ENCODE measurements at places on chromosomes 6 and 20.

GRCh38 chr20:45436732-45437485 lies 21.0 kb downstream of the PIGT start:
- DNase-seq = peak; percentile 89

GRCh38 chr6:87291883-87292282 lies 30.5 kb upstream of the SMIM8 start:
- DNase-seq = no peak

DNA sequence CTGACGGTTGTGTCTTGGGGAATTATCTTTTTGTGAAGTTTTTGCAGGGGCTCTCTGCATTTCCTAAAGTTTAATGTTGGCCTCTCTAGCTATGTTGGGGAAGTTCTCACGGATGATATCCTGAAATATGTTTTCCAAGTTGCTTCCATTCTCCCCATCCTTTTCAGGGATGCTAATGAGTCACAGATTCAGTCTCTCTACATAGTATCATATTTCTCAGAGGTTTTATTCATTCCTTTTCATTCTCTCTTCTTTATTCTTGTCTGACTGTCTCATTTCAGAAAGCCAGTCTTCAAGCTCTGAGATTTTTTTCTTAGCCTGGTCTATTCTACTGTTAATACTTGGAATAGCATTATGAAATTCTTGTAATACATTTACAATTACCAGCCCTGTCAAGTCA lies 61.3 kb downstream of the UNC5CL start:
- no peak for DNase-seq

GRCh38 chr20:63049561-63050221 lies 42.9 kb upstream of the BHLHE23 start:
- DNase-seq = no peak

DNA sequence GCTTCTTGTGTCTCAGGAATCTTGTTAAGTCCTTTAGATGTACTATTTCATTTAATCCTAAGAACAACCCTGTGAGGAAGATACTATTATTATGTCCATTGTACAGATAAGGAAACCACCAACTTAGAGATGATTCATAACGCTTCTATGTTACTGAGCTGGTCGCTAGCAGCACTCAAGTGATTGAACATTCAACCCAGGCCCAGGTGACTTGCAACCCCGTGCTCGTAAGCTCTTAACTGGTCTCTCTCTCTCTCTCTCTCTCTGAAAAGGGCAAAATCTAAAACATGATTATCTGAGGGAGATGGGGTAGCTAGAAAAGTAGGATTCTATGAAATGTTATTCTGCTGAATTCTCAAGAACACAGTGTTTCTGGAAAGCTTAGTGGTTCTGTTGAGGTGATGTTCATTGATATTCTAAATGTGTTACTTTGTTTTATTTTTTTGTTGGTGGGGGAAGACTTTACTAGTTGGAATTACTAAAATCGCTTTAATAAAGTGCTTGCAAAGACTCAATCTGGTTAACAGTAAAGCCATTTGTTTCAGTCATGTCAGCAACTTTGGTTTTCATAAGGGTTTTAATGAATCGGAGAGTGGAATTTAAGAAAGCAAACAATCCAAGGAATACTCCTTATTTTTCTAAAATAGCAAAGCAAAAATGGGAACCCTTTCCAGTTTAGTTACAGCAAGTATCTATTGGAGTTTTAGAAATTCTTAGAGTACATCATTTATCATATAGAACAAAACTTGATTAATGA lies 265.0 kb upstream of the TAB2 start:
- DNase-seq = no peak

DNA sequence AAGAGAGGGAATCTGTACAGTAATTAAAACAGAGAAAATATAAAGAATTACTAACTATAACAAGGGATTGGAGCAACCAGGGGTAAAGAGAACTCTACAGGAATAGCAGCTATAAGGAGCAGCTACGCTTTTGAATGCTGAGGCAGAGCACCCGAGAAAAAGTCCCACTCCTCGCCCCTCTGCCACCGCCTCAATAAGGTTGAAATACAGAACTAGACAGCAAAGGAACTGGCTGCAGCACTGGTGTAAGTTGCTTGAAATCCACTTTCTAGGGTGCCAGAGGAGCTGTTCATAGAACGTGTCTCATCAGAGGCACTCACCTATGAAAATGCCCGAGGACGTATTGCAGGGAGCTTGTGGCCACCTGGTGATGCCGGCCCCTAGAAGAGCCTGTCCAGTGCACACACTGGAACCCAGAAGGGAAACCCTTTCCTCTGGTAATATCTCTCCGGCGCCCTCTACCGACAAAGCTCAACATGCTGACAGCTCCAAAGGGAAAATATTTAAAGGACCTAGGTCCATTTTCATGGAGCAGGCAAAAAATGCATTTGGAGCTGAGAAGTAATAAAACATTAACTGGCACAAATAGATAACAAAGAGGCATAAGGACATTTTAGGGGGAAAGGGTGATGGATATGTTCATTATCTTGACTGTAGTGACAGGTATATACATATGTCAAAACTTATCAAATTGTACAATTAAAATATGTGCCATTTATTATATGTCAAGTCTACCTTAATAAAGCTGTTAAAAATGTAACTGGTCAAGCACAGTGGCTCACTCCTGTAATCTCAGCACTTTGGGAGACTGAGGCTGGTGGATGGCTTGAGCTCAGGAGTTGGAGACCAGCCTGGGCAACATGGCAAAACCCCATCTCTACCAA lies 137.4 kb upstream of the HDAC2 start:
- peak; percentile 3 for DNase-seq

DNA sequence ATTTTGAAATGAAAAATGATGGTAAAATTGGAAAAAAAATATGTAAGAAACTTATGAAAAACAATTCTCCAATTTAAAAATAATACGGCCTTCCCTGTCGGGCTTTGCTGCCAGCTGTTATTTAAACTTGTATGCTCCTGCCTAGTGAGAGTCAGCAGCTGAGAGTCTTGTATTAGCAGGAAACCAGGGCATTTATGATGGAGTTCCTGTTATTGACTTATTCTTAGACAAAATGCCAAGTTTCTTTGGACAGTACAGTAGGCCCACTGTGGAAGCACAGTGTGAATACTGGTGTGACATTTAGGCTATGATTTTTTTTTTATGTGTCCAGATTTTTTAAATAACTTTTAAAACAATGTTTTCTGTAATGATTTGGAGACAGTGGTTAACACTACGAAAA lies 42.1 kb downstream of the GMDS start:
- DNase-seq = no peak

DNA sequence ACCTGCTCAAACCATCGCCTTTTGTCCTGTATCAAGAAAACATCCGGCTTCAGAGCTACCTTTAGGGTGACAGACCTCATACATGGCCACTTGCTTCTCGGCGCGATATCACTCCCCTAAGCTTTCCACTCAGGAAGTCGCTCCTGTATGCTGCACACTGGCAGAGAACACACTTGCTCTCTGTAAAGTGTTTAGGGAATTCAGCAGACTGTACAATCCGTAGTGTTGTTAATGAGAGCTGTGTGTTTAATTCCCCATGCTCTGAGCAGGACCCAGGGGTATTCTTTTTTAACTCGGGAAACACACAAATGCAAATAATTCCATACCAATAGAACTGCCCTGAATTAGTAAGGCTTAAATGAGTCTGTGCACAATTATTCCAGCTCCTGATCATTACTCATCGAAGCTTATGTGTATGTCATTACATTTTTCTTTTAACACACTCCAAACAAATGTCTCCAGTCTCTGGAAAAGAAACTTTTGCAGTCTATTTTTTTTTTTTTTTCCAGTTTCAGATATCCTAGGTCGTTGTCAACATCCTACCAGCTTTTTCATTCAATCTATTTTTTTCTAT lies 338.7 kb upstream of the ARID1B start:
- no peak for DNase-seq

GRCh38 chr20:50027611-50028105 lies 44.9 kb downstream of the SNAI1 start:
- no peak for DNase-seq

GRCh38 chr20:23350904-23351838 lies 580 bp downstream of the NXT1 start:
- peak; percentile 81 for DNase-seq

GRCh38 chr20:829551-829950 lies 4.0 kb upstream of the FAM110A start:
- DNase-seq = no peak

- DNase-seq = no peak
Measured at GRCh38 chr6:82980086-82980485, 85.6 kb downstream of the UBE3D start.

- no peak for DNase-seq
Measured at GRCh38 chr20:10790013-10790412, 116.2 kb upstream of the JAG1 start.

- DNase-seq = no peak
Measured at GRCh38 chr6:145699462-145699861, 35.9 kb downstream of the EPM2A start.

DNA sequence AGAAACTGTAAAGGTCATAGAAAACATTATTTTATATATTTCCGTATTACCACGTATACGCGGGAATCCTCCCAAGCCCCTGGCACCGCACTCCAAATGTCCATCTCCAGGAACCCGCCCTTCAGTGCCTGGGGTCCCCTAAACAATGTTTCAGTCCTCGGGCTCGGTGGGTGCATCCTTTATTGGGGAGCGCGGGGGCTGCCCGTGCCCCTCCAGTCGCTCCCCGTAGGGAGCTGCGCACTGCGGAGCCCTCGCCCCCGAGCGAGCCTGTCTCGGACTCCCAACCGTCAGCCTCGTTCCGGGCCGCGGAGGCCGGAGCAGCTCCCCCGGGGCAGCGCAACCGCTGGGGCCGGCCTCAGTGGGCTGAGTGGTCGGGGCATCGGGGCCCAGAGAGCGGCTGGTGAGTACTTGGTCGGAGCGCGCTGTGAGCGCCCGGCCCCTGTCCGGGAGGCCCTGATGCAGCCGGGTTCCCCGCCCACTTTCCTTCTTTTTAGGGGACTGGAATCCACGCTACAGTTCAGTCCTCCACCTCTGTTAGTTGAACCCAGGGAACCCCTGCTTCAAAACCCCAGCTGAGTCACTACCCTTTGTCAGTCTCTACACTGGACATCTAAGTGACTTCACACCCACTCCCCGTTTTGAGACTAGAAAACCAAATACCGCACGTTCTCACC lies at the start of gene DNAH8:
DNAH8 (plus strand) TSS at position 296 of the 674 bp plus-strand sequence. CDS start 7,499 bp downstream, outside the sequence.
- DNase-seq = peak; percentile 33

GRCh38 chr6:85285114-85285513 lies 164.8 kb upstream of the NT5E start:
- DNase-seq = no peak

DNA sequence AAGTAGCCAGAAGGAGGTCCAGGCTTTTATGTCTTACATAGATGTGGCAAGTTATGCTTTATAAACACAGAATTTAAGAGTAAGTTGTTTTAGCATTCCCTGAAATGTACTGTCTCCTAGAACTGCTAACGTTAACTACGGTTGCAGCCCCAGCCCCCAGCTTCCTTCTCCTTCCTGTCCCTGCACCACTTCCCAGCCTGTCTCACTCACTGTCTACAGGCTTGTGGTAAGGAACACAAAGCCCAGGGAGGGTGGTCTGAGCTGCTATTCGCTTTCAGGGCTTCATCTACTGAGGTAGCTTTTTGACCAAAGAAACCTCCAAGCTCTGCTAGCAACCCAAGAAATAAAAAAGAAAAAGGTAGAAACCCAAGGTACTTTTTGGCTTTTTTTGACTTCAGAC lies 35.9 kb downstream of the PCSK2 start:
- no peak for DNase-seq

GRCh38 chr20:53676519-53676822 lies 82.8 kb upstream of the ZNF217 start:
- DNase-seq = no peak

- no peak for DNase-seq
Measured at GRCh38 chr6:8657522-8657921, 222.2 kb upstream of the SLC35B3 start.

- no peak for DNase-seq
Measured at GRCh38 chr20:56606174-56606945, 22.7 kb upstream of the TFAP2C start.

GRCh38 chr6:116012951-116013350 lies 47.7 kb downstream of the FRK start:
- no peak for DNase-seq

GRCh38 chr6:55438203-55438602 lies 110.9 kb downstream of the GFRAL start:
- no peak for DNase-seq

DNA sequence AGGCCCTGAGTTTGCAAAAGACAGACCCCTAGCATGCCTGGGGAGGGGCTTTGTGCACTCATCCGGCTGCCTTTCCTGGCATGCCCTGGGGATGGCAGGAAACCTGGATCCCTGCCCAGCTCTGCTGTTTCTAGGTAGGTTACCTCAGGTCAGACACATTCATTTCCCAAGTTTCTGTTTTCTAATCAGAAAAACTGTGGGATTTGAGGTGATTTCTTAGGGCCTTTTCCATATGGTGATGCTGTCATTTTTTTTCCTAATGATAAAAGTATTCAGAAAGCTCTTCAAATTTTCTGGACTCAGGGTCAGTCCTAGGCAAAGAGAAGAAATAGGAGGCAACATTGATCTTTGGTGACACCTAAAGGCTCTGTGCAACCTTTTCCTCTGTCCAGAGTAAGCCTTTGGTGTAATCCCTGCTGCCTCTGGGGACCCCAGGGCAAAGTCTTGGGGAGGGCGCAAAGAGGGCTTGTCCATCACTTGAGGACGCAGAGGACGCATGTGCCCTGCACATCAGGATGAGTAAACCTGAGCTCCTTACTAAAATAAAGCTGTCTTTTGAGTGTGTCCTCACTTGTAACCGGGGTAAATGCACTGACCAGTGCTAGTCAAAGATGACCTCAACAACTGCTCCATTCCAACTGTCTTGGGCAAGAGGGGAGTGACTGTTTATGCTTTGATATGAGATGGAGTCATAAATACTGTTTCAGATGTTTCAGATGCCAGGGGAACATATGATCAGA lies 13.5 kb upstream of the TRAM2 start:
- no peak for DNase-seq

DNA sequence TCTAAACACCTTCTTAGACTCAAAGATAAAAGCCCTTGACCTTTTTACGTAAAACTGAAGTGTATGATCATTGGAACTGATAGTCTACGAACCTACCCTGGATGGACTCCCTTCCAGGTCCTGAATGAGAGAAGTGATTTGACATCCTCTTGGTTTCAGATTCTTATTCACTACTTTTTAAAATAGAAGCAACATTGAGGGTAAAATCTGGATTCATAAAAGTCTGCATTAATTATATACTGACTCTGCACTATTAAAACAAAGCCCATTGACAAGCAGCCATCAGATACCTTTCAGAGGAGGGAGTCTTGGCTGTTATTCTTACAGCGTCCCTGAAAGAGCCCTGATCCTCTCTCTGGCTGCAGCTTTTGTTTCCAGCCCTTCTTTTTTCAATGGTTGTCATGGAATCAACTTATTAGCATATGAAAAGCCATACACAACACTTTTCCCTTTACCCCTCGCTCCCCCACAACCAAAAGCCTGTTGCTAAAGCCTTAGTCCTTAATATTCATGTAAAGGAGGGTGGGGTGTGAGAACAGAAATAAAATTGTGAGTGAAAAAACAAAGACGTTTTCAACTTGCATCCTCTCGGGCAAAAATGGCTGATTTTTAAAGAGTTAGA lies 270.0 kb upstream of the MARCKS start:
- no peak for DNase-seq

DNA sequence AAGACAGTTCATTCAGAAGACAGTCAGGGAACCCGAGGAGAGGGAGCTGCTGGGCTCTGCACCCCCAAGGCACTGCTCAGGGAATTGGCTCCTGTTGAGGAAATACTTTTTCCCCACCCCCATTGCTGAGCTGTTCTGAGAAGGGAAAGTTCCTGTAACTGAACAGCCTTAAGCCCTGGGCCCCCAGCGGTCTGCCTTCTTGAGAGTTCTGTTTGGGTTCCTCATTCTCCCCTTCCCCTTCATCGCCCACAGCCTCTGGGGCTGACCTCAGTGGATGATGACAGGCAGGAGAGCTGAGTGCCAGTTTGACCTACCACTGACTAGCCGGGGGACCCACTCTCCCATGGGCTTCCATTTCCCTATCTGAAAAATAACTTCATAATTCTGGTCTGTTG lies 10.7 kb downstream of the HCK start:
- peak; percentile 33 for DNase-seq
